ENCODE measurements at places on chromosomes 7 and 10.
A peak's percentile ranks its signal among the peaks of the same experiment; 100 is the strongest.

DNA sequence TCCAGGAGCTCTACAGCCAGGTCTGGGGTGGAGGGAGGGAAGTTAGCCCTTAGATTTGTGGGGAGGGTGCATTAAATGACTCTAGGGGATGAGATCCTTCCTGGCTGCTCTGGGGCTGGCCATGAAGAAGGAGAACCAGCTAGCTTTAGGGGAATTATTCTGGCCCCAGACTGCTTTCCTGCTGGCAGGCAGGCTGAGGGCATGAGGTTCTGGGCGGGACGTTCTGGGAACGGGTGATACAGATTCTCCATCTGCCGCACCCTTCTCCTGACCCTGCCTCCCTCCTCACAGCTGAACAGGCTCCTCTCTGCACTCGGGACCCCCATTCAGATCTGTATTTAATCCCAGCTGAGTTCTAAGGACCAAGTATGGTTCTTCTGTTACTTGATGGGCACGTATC lies 23.9 kb downstream of the GOLGA7B start:
- DNase-seq, result no peak

GRCh38 chr10:71268247-71268691 lies 50.8 kb upstream of the SLC29A3 start:
- peak; percentile 74 for DNase-seq

GRCh38 chr7:78141522-78142281 lies 343.1 kb downstream of the PHTF2 start:
- peak; percentile 19 for DNase-seq

- DNase-seq, result no peak
Observed at GRCh38 chr7:49324707-49325106, 400.4 kb downstream of the CDC14C start.

GRCh38 chr7:2405601-2406345 lies 2.4 kb downstream of the CHST12 start:
- DNase-seq, result no peak

GRCh38 chr7:148625342-148625741 lies 34.8 kb downstream of the C7orf33 start:
- no peak for DNase-seq

GRCh38 chr7:51606601-51607154 lies 290.1 kb upstream of the COBL start:
- no peak for DNase-seq

DNA sequence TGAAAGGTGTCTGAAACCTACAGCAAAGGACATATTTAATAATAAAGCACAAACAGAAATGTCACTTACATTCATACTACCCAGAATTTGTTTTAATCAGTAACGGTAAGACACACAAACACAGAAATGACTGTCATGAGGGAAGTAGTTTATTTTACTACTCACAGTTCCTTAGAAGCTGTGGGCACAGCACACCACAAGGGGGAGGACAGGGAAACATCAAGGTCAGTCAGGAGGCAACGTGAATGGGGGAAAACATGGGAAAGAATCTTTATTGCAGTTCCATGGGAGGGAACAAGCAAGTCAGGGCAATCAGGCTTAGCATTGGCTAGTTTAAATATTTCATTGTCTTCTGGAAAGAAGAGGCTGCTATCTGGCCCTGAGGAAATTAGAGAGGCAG lies 123.8 kb upstream of the PDSS1 start:
- DNase-seq, result no peak

- no peak for DNase-seq
Observed at GRCh38 chr7:18408461-18408860, 87.1 kb upstream of the HDAC9 start.

- DNase-seq, result no peak
Observed at GRCh38 chr7:128010391-128011127, 20.7 kb downstream of the LRRC4 start.

DNA sequence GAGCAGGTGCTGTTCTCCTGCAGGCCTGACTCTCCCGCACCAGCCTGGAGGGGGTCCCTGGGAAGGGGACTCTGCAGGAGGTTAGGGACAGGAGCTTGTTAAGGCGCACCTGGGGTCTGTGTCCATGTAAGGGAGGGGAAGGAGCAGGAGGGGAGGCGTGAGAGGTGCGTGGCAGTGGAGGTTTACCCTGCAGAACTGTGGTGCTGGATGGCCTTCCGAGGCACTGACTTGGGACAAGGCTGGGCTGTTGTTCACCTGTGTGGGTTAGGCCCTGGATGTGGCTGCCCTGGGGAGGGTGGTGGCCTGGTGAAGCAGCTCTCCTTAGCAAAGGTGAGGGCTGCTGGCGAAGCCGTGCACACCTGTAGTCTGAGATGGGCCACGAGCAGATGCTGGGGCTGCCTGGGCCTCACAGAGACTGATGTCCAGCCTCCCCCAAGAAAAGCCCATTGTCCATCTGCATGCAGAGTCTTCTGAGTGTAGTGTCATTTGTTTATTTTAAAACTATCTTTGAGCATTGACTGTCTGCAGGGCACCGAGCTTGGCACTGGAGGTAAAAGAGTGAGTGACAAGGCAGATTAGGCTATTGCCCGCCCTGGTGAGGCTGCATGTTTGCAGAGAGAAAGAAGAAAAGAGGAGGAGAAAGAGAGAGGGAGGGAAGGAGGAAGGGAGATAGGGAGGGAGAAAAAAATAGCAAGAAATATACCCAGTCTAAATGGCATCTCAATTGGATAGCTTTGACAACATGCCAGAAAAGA lies 225.3 kb downstream of the GLRX3 start:
- DNase-seq, result no peak

GRCh38 chr7:44119829-44120380 lies 3.4 kb downstream of the POLD2 start:
- DNase-seq, result no peak

DNA sequence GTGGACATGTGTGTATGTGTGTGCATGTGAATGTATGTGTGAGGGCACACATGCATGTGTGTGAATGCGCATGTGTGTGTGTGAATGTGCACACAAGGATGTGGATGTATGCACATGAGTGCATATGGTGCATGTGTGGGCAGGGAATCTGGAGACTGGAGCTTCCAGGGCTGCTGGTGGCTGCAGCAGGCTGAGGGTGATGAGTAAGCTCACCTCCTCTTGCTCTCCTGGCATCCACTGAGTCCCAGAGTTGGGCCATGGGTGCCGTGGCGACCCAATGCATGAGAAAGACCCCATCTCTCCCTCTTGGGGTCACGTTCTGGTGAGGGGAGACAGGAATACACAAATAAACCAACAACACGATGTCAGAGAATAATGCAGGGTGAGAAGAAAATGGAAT lies 33.3 kb upstream of the COL13A1 start:
- no peak for DNase-seq

DNA sequence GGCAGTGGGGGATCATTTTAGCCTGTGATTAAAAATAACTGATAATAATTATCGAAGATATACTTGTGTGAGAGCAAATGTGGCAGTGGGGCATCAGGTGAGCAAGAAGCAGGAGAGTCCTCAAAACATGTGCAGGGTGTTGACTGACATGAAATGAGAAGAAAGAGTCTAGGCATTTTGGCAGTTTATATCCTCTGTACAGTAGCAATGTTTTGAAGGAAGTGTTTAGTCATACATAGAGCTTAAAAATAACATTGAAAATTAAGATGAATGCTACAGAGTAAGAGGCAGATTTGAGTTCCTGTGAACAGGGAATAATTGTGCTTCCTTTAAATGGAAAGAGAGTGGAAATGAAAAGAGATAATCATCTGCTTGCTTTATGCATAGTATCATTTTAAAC lies 47.4 kb downstream of the VPS50 start:
- DNase-seq, result no peak

GRCh38 chr10:78150756-78151155 lies 117.1 kb downstream of the RPS24 start:
- DNase-seq, result no peak

- DNase-seq, result no peak
Observed at GRCh38 chr7:37229381-37229780, 219.3 kb downstream of the ELMO1 start.

DNA sequence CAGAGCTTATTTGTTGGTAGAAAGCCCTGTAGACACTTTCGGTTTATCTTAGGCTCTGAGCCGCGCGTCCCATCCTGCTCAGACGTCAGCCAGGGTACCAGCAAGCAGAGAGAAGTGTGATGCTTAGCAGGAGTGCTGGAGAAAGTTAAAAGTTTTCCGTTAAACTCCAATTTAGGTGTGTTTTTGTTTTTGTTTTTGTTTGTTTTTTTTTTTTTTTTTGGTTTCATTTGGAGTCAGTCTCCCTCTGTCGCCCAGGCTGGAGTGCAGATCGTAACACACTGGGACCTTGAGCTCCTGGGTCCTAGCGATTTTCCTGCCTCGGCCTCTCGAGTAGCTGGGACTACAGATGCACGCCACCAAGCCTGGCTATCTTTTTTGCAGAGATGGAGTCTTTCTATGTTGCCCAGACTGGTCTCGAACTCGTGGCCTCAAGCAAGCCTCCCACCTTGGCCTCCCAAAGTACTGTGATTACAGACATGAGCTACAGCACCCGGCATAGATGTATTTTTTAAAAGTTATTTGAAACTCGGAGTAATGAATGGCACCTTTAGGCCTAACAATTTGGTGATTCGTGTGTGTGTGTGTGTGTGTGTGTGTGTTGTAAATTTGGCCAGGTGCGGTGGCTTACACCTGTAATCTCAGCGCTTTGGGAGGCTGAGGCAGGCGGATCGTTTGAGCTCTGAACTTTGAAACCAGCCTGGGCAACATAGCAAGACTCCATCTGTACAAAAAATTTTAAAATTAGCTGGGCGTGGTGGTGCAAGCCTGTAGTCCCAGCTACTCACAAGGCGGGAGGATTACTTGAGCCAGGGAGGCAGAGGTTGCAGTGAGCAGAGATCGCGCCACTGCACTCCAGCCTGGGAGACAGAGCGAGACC lies 1.3 kb upstream of the HIP1 start:
- peak; percentile 54 for DNase-seq

GRCh38 chr7:138000081-138000701 lies 1.7 kb downstream of the CREB3L2 start:
- DNase-seq, result peak; percentile 15

DNA sequence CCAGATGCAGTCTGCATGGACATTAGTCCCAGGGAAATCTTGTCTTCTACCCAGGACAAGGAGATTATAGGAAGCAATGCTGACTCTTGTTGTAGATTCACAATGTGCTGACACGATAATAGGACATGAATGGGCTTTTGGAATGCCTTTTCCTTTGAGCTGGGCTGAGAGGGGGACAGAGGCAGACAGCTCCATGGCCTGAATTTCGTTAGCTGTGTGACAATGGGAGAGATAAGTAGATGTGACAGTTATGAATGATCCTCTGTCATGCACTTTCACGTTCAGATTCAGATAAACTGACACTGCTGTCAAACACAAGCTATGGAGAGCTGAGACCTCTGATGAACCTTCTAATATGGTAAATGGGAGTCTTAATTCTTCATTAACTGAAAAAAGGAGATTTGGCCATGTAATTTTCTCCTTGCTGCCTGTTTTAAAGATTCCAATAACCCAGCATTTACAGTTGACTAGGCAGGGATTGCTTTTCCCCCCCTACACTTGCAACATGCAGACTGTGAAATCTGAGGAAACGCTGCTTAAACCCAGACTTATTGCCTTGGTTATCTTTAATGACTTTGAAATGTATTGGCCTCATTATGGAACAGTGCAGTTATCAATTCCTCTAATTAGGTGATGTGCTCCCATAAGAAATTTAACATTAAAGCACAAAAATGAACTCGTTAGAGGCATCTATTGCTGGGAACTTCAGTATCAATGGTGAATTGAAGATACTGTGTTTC lies 669.3 kb downstream of the AUTS2 start:
- no peak for DNase-seq

GRCh38 chr7:17617380-17617779 lies 318.9 kb downstream of the AHR start:
- no peak for DNase-seq

DNA sequence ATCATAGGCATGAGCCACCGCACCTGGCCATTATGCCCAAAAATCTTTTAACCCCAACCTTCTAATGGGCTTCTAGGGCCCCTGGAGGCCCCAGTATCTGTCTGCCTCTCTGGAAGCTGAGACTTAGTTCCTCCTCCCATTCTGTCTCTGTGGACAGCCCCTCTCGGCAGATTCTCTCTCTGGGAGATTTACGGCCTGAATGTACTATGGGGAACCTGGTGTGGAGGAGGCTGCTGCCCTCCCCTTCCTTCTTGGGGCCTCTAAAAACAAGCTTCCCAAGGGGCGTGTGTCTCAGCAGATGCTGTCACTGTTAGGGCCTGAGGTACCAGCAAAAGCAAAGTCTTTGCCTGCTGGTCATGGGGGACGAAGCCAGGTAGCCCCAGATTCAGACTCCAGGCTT lies 35.8 kb upstream of the PRKAR1B start:
- no peak for DNase-seq

DNA sequence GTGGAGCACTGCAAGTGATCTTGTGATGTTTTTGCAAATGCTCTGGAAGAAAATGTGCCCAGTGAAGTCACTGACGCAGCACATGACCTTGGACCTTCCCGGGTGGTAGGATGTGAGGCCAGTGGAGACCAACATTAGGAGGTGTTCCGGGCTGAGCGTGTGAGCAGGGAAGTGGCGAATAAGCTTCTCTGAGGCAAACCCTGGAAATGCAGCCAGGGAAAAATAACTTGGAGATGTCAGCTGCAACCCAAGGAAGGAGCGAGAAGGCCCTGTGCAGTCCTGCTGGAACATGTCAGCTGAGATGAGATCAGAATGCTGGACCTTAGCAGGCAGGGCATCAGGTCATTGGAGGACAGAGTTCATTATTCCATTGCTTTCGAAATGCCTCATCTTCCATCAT lies 18.6 kb upstream of the SDK1 start:
- DNase-seq, result no peak

GRCh38 chr7:86991093-86991769 lies 68.2 kb downstream of the ELAPOR2 start:
- DNase-seq, result no peak

DNA sequence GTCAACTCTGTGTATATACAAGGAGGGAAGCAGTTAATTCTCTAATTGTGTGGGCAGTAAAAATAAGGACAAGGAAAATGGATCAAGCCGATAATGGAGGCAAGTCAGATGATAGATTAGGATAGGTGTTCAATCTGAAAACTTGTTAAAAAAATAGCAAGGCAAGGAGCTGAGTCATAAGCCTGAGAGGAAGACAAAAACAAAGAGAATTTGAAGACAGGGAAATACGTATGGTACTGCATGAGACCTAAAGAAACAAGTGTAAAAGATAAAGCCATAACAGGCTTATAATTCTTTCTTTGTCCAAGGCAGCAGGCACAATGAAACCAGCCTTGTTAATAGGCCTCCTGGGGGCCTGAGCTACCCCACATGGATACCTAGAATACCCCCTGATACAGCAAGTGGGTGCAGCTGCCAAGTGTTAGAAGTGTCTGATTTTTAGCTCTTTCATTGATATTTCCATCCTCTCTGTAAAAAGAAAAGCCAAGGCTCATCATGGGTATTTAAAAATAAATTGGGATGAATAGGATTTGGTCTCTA lies 1570.6 kb upstream of the LRRTM3 start:
- DNase-seq, result no peak

GRCh38 chr10:84237199-84238051 lies 3.9 kb downstream of the LRIT1 start:
- DNase-seq, result no peak

GRCh38 chr10:84375011-84375410 lies 46.6 kb downstream of the CCSER2 start:
- DNase-seq, result peak; percentile 85

- DNase-seq, result no peak
Observed at GRCh38 chr7:6642861-6643640, 5.9 kb downstream of the ZNF316 start.

GRCh38 chr10:9091530-9092093 lies 1037.1 kb downstream of the GATA3 start:
- no peak for DNase-seq

All from cerebellar cortex (tissue), 1 donor.